ENCODE measurements at places on chromosomes 13 and 19.

DNA sequence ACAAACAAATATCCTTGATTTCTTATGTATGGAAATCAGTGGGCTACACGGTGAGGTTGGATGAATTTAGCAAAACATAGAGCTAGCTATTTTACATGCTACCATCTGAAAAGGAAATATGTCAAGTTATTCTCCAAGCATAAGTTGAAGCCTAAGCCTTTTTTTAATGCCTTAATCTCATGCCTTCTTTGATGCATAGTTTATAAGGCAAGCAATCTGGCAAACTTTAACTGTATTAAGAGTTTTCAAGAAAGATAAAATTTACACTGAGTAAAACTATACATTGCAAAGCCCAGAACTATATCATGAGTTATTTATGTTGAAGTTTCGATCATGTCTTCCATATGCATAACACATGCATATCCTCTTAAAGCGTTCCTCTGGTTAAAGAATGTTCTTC is 85.0 kb upstream of the ATXN8OS start:
- no peak for DNase-seq

DNA sequence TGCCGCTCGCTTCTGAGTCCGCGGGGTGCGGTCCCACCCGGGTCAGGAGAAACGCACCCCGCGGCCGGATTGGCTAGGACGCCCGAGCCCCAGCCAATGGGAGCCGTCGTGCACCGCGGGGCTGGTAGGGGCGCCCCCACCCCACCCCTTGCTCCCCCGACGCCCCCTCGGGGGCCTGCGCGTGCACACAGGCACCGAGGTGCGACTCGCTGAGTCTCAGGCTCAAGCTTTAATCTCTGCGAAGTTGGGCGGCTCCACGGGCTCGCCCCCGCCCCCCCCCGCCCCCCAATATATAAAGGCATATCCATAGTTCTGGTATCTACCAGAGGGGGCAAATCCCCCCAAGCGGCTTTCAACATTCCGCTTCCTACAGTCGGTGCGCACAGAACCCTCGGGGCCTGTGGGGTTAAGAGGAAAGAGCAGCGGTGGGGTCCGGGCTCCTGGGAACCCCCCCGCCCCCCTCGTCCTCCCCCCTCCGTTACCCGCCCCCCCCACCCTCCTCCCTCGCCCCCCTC is at the start of gene COX6B2:
COX6B2 (minus strand) TSS at position 22 of the 515 bp plus-strand sequence. CDS start 198 bp downstream, outside the sequence.
- DNase-seq = no peak

DNA sequence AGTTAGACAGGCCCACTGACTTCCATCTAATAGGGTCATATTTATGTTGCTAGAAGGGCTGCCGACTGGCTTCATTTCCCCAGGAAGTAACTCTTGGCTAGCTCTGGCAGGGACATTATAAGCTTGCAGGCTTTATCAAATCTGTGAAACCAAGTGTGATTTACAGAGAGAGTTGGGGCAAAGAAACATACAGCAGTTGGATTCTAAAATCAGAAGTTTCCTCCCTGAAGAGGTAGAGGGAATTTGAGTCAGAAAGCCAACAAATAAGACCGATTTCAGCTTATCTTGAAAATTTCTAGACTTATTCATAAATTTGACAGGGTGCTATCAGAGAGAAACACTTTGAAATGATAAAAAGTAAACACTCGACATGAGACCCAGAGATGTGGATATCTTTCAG is 407.8 kb downstream of the OLFM4 start:
- DNase-seq = no peak

DNA sequence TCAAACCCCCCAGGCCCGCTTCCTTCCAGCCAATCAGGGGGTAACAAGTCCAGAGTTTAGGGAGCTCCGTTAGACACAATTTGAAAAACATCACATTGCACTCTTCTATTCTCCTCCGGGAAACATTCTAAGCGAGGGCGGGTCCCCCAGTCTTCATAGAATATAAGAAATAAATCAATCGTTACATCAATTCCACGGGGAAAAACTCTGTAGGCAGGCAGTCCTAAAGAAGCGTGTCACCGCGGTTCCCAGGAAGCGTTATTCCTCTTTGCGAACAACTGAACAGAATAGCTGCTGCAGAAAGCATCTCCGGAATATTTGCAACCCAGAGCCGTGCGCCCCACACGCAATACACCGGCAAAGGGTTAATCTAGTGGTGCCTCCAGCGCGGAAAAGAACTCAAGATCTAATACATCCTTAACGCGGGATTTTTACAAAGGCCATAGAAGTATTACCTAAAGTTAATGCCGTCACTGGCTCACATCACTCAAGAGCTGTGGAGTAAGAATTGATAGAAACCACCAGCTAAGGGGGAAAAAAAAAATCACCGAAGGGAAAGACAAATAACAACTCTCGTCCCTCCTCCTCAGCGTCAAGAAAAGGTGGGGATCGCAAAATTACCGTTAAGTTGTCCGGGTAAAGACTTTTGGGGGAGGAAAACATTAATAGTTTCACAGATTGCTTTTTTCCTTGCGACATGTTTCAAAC is 65.1 kb downstream of the KCNRG start:
- DNase-seq = peak; percentile 44

Measured in stimulated activated naive CD4-positive, alpha-beta T cell (primary cell).